ENCODE measurements at places on chromosomes 4 and X.
A peak's percentile ranks its signal among the peaks of the same experiment; 100 is the strongest.

DNA sequence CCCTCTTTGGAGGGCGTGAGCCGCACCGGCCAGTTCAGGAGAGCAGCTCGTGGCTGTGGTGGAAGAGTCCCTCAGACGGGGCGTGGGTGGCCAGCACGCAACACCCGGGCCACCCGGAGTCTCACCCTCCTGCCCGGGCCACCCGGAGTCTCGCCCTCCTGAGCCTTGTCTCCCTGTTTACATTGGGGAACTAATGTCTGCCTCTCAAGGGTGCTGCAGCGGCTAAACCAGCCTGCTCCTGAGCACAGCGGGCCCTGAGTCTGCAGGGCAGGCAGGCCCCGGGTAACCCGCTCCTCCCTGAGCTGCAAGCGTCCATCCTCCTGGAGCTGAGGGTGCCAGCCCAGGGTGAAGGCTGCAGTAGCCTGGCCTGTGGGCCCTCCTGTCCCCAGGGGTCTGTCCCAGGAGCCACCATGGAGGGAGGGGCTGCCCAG, 3.0 kb downstream of the PDE6B start:
- no peak overlapping the region for H3K4me3 ChIP-seq
- H3K4me1 ChIP-seq, result no peaks in the 10 kb centered on the region
- no peaks in the 10 kb centered on the region for H3K36me3 ChIP-seq
- peaks cover 19% of the 10 kb centered on the region for H3K27me3 ChIP-seq

DNA sequence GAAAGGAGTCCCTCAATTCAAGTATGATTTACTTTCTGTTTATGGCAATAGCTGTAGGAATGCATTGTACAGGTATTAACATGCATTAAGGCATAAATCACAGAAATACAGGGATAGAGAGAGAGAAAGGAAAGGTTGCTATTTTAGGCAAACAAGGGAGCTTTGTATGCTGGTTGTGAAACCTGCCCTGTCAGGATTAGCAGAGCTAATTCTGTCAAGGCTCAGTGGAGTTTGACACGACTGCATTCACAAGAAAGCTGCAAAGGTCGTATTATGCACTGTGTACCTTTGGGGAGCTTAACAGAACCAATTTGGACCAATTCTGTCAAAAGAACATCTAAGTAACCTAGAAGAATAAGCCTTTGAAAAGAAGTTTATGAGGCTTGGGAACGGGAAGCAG, 239.3 kb downstream of the GRIA2 start:
- H3K4me1 ChIP-seq, result no peaks in the 10 kb centered on the region
- peak overlapping the region; percentile 38 for H3K27ac ChIP-seq
- H3K36me3 ChIP-seq, result no peaks in the 10 kb centered on the region
- no peaks in the 10 kb centered on the region for H3K27me3 ChIP-seq

GRCh38 chr4:5510504-5510903, 197.9 kb downstream of the EVC2 start:
- DNase-seq, result no peak
- H3K27me3 ChIP-seq, result no peaks in the 10 kb centered on the region

DNA sequence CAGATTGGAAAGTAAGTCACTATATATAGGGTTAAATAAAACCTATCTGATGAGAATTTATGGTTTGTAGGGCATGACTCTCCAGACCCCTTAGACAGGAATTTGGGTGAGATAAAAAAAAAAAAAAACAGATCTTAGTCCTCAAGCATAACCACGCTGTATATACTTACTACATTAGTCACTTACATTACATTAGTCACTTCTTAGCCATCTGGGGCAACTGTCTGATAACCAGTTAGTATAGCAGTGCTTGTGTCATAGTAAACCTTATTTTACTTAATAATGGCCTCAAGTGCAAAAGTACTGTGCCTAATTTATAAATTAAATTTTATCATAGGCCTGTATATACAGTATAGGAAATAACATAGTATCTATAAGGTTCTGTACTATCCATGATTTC, 60.2 kb upstream of the RPS6KA6 start:
- no peaks in the 10 kb centered on the region for H3K4me1 ChIP-seq
- H3K27me3 ChIP-seq, result no peaks in the 10 kb centered on the region
- no peak for DNase-seq
- H3K27ac ChIP-seq, result no peak overlapping the region

GRCh38 chr4:187390646-187391045, 604.9 kb upstream of the ZFP42 start:
- no peaks in the 10 kb centered on the region for H3K36me3 ChIP-seq
- no peaks in the 10 kb centered on the region for H3K27me3 ChIP-seq
- H3K27ac ChIP-seq, result no peak overlapping the region
- H3K4me1 ChIP-seq, result no peaks in the 10 kb centered on the region

- DNase-seq, result no peak
- no peaks in the 10 kb centered on the region for H3K36me3 ChIP-seq
- H3K4me1 ChIP-seq, result no peaks in the 10 kb centered on the region
- no peak overlapping the region for H3K4me3 ChIP-seq
- H3K27ac ChIP-seq, result no peak overlapping the region
These were observed 4.0 kb upstream of the FATE1 start for GRCh38 chrX:151711787-151712186.

DNA sequence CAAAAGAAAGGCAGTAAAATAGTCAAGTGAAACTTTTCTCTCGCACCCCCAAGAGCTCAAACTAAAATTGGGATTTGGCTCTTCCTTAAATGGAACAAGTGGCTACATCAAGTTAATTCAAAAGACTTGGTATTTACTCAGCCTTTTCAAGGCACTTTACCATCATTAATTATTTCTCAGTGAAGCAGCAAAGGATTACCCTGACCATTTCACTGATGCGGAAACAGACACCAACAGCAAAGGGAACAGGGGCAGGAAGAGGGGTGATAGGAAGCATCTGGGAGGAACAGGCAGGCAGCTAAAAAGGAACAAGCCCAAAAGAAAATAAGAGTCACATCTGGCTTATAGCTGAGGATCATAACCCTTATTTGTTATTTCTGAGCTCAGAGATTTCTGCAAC, 2.7 kb downstream of the SCML2 start:
- H3K4me3 ChIP-seq, result no peak overlapping the region
- no peaks in the 10 kb centered on the region for H3K27me3 ChIP-seq
- H3K27ac ChIP-seq, result no peak overlapping the region
- DNase-seq, result no peak

DNA sequence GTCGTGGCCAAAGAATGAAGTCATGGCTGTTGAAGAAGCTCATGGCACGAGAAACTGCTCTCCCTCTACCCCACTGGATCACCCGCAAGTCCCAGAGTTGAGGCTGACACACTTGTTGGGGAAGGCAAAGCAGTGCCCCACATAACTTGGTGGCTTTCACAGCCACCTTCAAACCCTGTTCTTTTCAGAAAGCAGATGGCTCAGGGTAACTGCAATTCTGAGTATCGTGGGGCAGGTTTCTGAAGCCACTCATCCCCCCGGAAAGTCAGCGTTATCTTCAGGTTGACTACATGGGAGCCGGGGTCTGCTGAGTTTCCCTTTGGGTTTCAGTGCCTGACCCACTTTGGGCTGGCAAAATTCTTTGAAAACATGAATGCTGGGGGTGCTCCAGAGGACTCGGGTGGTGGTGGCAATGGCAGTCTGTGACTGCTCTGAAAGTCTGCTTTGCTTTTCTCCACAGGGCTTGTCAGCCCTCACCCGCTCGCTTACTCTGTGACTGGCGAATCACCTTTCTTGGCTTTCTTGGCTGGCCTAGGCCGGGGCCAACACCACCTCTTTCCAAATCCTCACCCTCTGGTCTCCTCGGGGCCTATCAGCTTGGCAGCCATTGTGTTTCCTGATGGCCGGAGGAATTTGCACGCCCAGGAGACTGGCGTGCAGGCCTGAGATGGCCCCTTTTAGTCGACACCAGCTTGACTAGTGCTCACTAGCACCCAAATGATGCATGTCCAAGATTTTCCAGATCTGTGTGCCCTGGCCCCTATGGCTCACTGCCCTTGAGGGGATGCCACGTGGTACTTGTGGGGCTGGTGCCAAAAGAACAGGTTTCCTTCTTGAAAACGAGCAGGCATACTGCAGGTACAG, 7.3 kb downstream of the PPP1R3F start:
- peaks cover 24% of the 10 kb centered on the region for H3K4me1 ChIP-seq
- H3K36me3 ChIP-seq, result no peaks in the 10 kb centered on the region
- H3K27ac ChIP-seq, result no peak overlapping the region
- H3K4me3 ChIP-seq, result no peak overlapping the region
- H3K27me3 ChIP-seq, result no peaks in the 10 kb centered on the region

DNA sequence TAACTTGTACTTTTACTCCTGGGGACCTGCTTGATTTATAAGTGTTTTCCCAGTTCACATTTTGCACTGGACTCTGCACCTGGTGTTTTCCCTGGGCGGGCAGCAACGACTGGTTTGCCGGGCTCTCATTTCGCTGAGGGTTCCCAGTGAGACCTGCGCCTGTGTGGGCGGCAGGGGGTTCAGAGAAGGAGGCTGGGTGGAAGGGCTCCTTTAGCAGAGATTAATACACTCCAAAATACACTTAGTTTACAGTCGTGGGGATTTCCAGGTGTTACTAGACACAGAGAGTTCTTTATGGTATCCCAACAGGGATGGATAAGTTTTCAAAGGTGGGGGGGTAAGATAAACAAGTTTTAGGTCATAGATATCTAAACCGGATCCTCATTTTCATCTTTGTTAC, 53.0 kb upstream of the SHISA3 start:
- H3K36me3 ChIP-seq, result no peaks in the 10 kb centered on the region
- H3K27ac ChIP-seq, result no peak overlapping the region
- no peak for DNase-seq
- no peak overlapping the region for H3K4me3 ChIP-seq
- no peaks in the 10 kb centered on the region for H3K27me3 ChIP-seq
